ENCODE measurements at places on chromosomes 1 and 21.

- DNase-seq = no peak
These were observed 104.9 kb upstream of the SLC2A1 start for GRCh38 chr1:43063394-43064219.

DNA sequence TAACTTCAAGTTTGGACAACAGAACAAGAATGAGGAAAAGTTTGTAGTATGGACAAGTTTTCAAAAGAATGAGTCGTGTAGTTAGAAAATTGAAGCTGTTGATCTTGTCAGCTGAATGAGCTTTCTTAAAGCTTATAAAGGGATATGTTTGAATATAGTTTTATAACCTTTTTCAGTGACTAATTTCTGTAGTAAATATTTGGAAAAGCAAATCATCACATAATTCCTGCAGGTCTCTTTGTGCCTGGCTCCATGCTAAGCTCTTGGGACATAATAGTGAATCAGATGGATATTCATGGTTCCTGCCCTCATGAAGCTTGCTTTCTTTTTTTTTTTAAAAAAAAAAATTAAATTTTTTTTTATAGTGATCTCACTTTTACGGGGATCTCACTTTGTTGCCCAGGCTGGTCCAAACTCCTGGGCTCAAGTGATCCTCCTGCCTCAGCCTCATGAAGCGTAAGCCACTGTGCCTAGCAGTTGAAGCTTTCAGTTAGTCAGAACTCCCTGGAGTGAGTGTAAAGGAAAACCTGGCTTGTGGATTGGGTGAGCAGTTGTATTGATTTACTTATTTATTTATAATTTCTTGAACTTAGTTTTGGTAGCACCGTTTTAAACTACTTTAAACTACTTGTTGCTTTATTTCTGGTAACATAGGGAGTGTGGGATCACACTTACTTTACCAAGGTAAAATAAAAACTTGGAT, 15.5 kb downstream of the DYRK1A start:
- no peak for DNase-seq

DNA sequence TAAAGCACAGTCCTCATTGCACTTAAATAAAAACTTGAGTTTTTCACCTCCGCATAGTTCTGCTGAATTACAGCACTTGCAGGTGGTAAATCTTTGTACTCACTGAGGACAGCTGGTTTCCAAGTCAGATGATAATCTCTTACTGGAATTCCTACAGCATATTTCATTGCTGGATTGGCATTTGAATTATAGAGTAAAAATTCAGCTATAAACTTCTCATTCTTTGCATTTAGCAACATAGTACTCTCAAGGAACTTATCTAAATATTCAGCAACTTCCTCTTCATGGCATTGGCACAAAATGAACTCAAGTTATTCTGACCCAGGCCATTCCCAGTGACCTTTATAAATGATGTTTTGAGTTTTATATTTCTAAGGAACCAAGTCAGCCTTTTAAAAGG, 23.4 kb downstream of the GORAB start:
- no peak for DNase-seq

DNA sequence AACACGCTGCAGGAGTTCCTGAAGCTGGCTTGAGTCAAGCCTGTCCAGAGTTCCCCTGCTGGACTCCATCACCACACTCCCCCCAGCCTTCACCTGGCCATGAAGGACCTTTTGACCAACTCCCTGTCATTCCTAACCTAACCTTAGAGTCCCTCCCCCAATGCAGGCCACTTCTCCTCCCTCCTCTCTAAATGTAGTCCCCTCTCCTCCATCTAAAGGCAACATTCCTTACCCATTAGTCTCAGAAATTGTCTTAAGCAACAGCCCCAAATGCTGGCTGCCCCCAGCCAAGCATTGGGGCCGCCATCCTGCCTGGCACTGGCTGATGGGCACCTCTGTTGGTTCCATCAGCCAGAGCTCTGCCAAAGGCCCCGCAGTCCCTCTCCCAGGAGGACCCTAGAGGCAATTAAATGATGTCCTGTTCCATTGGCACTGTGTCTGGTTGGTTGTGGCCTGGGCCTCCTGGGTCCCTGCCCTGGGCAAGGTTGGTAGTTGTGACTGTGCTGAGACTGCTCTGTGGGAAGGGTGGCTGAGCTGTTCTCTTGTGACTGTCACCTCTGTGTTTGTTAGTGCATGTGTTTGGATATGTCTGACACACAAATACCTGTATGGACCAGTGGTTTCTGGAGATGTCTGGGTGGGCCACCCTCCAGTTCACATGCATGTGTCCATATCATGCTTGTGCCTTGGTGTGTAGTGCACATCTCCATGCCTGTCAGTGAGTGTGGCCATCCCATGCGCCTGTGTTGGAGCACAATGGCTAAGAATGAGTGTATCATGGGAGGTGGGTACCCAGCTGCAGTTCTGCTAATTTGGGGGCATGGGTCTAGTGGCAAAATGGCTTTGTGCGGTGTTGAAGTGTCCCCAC, 1.4 kb downstream of the SH3BGRL3 start:
- DNase-seq = no peak

DNA sequence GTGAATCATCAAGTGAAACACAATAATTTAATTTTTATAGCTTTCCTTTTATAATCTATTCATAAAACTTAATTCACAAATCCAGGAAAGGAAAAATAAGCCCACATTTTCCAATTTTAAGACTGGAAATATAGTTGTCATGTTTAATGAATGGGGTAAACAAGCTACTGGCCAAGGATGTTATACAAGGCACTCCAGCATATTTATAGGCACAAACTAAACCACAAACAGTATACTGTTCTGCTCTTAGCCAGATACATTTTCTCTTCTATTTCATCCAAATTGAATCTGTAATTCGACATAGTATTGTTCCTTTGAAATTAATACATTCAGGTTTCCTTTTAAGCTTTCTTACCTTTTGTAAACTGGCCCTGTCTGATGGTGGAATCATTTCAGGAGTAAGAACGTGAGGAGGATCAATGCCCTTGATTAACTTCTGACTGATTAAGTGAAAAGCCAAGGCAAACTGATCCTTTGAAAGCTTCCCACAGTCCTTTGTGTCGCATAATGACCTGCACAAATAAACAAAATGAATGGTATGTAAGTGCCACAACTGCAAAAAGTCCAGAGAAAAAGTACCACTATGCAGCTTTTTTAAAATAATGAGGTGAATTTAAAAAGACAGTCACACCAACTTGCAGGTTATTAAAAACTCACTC, 74.4 kb downstream of the EPS15 start:
- no peak for DNase-seq

DNA sequence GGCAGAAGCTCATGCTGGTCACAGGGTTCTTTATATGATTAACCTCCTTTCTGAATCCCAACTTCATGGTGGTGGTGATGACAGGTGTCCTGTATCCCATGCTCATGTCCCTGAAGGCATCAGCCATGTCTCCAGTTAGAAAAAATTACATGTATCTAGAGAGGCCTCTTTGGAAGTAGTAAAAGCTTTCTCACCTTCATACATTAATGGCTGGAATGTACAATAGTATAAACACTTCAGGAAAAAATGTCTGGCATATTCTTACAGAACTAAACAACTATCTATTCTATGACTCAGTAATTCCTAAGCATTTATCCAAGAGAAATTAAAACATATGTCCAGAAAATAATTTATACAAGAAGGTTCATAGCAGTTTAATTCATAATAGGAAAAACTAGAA, 34.0 kb downstream of the ADAM30 start:
- no peak for DNase-seq

GRCh38 chr1:53368314-53369033, 40.6 kb upstream of the LRP8 start:
- no peak for DNase-seq

GRCh38 chr1:243956450-243956849, 94.6 kb upstream of the ZBTB18 start:
- DNase-seq = no peak

GRCh38 chr1:208172423-208173145, 71.6 kb downstream of the PLXNA2 start:
- DNase-seq = no peak

DNA sequence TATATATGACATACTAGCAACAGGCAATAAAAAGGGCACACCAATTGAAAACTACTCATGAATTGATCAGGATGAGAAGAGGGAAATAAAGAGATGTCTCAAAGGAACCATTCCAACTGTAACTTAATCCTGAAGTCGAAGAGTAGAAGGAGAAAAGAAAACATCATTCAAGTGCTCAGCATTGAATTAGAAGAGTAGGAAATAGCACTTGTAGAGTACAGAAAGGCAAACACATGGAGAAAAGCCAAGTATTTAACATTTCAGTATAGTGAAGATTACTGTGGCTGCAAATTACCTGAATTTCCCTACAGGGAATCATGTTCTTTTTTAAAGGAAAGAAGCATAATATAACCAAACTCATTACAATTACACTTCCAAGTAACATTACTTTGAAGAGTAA, 205.0 kb downstream of the KCTD3 start:
- DNase-seq = no peak

- no peak for DNase-seq
These were observed 105.3 kb downstream of the BCAR3 start for GRCh38 chr1:93576346-93576745.

DNA sequence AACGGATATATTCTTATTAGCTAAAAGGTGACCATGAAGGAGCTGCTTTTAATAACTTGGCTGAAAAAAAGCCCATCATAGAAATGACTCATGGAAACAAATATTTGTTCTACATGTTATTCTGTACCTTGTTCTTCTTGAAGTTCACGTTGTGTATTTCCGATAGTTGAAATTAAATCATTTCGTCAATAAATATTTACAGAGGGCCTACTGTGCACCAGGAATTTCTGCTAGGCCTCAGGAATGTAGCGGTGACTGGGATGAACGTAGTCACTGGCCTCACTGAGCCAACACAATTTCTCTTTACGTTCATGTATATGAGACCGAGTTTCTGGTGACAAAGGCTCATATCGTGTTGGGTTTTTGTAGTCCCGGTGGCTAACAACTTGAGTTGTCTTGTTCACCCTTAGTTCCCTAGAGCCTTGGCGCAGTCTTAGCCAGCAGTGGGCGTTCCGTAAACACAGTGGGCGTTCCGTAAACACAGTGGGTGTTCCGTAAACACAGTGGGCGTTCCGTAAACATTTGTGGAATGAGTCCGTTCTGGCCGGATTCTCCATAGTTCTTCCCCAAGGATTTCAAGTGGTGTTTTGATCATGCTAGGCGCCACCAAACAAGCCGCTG, 53.2 kb upstream of the VAMP3 start:
- DNase-seq = no peak

DNA sequence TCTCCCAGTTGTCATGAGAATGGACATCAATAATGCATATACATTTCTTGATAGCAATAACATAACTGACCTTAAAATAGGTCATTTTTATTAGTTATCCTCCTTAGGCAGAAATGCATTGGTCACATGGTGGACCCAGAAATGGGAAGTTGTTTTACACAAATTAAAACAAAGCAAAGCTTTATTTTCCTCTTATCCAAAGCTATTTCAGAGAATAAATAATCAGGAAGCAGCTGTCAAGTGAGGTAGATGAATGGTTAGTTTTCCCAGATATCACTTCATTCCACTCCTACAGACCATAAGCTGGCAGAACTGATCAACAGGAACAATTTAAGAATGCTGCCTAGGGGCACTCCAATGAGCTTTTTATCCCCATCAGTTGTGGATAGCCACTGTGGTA, 16.0 kb upstream of the OLIG1 start:
- no peak for DNase-seq

- no peak for DNase-seq
These were observed 57.3 kb upstream of the DIP2A start for GRCh38 chr21:46401186-46401910.

- no peak for DNase-seq
These were observed 40.1 kb downstream of the ZNF281 start for GRCh38 chr1:200369706-200370105.

- no peak for DNase-seq
These were observed 326.8 kb downstream of the HLX start for GRCh38 chr1:221206076-221206475.

DNA sequence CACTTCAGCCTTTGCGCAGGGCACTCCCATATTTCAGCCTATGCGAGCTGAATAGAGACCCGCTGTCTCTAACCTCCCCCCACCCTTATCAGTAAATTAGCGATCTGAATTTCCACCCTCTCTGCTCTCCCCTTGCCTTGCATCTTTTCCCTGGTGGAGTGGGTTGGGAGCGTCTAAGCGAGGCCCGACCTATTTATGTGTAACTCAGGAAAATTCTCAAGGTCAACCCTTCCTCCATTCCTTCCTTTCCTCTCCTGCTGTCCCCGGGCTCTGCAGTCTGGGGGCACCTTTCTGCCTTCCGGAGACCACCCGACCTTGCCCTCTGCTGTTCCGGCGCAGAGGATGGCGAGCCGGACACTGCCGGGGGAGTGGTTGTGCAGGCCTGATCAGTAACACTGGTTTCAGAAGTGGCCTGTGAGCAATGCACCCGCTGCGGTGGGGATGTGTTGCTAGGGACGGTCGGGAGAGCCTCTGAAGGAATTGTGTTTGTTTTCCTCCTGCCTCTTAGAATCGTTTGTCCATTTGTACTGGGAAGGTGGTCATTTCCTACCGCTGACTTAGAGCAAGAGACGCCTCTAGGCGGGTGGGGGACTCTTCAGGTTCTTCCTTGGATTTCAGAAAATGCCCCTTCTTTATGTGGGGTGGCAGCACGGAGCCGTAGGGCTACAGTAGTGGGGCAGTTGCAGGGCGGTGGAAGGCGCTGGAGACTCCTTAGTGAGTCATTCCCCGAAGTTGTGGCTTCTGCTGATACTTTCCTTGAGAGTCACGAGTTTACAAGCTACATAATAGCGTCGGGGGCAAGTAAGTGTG, 513 bp downstream of the MGST3 start:
- DNase-seq = peak; percentile 20

GRCh38 chr1:18020021-18020817, 87.4 kb upstream of the IGSF21 start:
- DNase-seq = no peak

DNA sequence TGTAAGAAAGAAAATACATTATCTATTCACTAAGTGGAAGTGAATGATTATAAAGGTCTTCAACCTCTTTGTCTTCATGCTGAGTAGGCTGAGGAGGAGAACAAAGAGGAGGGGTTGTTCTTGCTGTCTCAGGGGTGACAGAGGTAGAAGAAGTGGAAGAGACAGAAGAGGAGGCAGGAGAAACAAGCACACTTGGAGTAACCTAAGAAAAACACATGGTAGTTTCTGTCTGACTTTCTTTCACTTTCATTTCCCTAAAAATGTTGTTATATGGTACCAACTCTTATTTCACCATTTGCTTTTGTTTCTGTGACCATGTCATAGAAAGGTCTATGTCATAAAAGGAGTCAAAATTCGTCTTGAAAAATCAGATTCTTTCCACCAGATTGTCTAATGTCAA, 696.6 kb upstream of the BRINP3 start:
- no peak for DNase-seq

- DNase-seq = no peak
These were observed 13.8 kb downstream of the LYST start for GRCh38 chr1:235852887-235853286.

DNA sequence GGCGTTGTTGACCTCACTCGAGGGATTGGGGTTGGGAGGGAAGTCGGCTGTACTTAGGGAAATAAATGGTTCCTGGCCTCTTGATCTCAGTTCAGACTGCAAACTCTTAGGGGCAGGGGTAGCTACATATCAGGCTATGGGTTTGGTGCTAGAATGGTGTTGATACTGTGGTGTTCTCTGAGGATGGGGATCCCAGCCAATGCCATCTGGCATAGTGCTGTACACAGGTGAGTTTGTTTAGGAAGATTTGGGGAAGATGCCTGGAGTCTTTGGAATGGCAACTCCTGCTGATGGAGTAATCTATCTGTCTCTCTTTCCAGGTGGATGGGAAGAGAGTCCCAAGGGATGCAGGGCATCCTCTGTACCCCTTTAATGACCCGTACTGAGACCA, 14.3 kb upstream of the NASP start:
- no peak for DNase-seq

- DNase-seq = no peak
These were observed 456.1 kb upstream of the ADAMTS5 start for GRCh38 chr21:27423038-27423437.
